ENCODE measurements at places on chromosomes 2 and 18. TPM values are rescaled to one million over a fixed set of nuclear protein-coding genes. Genes with fewer than 3 reads are reported as not detected.

The UBE2F gene
- 48.1 TPM for total RNA-seq

The CFC1 gene
- not detected for total RNA-seq

The DNAH6 gene
- 0.05 TPM for total RNA-seq

The KCNG2 gene
- not detected for total RNA-seq

The VWC2L gene
- not detected for total RNA-seq

The TXNDC2 gene
- total RNA-seq = 0.08 TPM

Measured in A549 treated with GW870086 at 1 μM for 4 hours (cell line).